ENCODE measurements at places on chromosomes 7 and 10.

DNA sequence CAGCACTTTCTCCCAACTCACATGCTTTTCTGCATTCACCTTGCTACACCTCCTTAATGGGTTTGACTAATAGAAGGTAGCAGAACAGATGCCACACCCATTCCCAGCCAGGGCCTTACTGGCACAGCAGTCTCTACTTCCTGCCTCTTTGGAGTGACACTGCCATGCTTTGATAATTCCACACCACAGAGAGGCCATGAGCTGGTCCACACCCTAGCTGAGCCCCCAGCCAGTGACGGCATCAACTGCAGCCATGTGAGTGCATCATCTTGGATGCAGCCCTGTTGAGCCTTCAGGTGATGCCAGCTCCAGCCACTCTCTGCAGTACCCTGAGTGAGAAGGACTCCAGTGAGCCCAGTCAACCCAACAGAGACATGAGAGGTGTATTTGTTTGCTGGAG lies 27.5 kb upstream of the EZH2 start:
- no peak for DNase-seq

DNA sequence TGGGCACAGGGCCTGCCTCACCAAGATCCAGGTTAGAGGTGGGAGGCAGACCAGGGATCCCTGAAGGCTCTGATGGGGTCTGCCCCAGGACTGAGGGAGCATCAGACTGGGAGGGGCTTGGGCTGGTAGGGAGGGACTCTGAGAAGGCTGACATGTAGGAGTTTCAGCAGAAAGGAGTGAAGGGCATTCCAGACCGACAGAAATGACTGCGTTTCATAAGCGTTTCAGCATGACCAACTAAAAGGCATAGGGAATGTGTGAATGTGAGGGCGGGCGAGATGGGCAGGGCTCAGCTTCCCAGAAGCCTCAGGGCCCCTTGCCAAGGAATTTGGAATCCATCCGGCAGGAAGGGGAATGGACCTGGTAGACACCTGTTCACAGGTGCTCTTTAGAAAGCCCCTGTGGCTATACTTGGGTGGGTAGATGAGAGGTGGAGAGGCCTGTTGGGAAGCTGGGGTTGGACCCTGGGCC lies 24.9 kb upstream of the SLC29A3 start:
- peak; percentile 13 for DNase-seq

- DNase-seq = no peak
Observed at GRCh38 chr7:100679129-100679926, 5.8 kb downstream of the GNB2 start.

DNA sequence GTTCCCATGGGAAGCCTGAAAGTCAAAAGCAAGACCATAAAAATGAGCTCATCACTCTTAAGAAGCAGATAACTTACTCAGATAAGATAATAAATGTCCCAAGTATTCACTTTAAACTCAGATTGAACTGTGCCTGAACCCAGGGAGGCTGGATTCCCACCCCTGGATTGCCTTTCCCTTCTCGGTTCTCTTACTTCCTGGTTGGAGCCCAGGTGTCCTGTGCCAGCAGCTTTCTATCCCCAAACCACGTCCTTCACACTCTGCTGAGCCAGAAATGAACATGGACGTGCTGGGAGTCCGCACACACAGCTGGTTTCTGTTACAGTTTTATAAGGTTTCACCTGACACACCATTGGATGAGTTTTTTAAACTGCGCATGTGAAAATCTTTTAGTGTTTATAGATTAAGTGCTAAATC lies 636.2 kb upstream of the IGFBP3 start:
- DNase-seq = no peak

- DNase-seq = no peak
Observed at GRCh38 chr7:141349804-141350203, 201.4 kb upstream of the AGK start.

GRCh38 chr7:45978731-45979211 lies 57.7 kb upstream of the IGFBP3 start:
- DNase-seq = no peak

DNA sequence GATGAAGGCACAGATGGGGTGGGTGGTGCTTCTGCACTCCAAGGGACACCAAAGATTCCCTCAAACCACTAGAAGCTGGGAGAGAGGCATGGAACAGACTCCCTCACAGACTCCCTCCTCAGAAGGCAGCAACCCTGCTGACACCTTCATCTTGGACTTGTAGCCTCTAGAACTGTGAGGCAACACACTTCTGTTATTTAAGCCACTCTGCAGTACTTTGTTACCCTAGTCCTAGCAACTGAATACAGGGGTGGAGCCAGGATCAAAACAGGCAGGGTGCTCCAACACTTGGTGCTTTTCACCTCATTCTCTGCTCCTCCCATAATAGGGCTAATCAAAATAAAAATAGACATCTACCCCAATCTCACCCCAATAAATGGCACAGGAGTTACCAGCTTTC lies 2.3 kb upstream of the GSTO1 start:
- no peak for DNase-seq

DNA sequence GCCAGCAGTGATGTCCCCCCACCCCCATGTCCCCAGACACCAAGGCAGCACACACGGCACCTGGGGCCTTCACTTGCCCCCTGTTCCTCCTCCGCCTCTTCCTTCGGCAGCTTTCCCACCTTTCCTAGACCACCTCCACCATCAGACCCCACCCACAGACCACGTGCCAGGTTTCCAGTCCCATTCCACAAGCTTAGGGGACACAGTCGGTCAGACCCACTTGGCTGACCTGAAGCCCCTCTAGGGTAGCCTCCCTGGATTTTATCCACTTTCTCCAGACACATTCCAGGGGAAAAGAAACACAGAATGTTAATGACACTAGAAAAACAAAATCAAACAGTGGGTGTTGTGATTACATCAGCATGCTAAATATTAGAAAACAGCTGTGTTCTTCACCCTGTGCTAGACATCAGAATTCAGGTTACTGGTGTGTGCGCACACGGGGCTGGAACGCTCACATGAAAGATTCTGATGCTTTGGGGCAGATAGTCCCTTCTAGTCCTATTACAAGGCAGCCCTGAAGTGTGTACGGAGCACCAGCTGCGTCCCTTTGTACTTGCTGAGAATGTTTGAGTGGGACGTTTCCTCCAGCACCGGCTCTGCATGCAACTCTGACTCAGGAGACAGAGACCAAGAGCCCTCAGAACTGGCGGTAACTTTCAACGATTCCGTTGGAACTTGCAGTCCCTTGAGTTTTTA lies 75.5 kb upstream of the PPP2R2D start:
- no peak for DNase-seq

DNA sequence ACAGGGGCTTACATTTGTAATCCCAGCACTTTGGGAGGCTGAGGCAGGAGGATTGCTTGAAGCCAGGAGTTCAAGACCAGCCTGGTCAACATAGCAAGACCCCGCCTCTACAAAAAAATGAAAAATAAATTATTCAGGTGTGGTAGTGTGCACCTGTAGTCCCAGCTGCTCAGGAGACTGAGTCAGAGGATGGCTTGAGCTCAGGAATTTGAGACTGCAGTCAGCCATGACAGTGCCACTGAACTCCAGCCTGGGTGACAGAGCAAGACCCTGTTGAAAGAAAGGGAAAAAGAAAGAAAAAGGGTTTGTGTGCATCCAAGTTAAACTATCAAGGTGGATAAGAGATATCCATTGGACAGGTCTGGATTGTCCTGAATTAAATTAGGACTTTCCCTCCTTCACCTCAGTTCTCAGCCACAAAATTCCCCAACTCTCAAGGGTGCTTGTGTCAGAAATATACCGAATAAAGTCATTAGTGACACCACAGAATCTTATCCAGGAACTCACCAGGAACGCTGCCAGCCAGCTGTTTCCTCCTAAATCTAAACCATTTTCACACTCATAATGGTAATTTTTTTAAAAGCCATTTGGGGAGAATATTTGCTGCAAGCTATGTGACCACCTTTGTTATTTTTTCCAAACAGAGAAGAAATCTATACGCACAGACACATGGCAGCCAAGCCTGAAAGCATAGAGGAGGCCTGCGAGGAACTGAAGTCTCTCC lies 12.0 kb downstream of the AFAP1L2 start:
- DNase-seq = no peak

GRCh38 chr7:139576179-139576973 lies 52.9 kb downstream of the CLEC2L start:
- no peak for DNase-seq

DNA sequence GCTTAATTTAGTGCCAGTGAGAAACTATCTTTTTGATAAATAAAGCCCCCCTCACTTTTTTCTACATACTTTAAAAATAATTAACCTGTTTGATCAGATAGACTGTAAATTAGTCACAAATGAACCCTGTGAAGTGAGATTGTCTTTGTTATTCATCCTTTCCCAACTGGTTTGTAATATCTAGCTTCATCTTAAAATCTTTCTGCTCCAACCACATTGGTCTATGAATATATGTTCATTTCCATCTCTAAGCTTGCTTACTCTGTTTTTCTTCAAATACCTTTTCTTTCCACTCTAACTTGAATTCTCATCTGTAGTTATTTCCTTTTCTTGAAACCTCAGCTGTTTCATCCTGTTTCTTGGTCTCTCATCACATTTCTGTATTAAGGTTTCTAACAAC lies 12.1 kb downstream of the MARCHF5 start:
- DNase-seq = no peak

GRCh38 chr10:24701447-24701846 lies 22.2 kb downstream of the ARHGAP21 start:
- no peak for DNase-seq

GRCh38 chr7:2466675-2467074 lies 9.5 kb downstream of the GRIFIN start:
- no peak for DNase-seq

DNA sequence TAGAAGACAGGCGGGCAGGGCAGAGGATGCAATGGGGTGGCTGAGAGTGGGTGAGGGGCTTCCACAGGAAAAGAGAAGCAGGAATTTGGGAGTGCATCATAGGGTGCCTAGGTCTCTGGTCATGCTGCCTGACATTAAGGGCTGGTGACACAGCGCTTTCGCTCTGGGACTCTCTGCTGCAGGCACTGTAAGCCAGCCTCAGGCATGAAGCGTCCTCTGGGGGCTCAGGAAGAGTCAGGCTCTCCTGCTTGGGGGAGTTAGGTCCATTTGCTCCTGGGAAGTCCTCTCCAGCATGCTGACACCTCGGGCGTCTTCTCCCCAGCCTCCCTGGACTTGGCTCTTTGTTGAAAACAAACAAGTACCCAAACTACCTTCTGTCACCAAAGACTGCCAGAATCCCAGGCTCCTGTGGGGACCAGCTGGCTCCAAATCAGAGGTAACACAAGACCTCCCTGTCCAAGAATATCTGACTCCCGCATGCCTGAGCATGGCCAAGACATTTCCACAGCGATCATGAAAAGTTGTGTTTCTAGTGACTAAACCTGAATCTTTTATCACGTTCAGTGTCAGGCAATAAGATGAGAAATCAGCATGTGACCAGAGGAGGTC lies 55.4 kb downstream of the GPR26 start:
- DNase-seq = no peak

- peak; percentile 80 for DNase-seq
Observed at GRCh38 chr10:17643339-17643754, 604 bp upstream of the STAM start.

DNA sequence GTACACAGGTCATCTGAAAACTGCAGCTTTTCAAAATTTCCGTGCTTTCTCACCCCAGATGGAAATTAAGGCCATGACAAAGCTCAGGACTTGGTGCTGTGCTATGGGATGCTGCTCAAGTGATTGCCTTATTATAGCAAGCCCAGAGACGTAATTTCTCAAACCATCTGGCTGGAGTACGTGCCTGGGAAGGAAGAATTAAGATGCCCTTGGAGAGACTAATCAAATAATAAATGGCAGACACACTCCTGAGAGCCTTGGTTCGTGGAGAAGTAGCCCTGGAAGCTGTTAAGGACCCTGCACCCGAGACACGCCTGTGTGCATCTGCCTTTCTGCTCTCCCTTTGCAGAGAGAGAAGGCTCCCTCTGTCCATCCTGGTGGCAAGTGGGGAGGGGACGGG lies 38.3 kb upstream of the PRLHR start:
- DNase-seq = no peak

DNA sequence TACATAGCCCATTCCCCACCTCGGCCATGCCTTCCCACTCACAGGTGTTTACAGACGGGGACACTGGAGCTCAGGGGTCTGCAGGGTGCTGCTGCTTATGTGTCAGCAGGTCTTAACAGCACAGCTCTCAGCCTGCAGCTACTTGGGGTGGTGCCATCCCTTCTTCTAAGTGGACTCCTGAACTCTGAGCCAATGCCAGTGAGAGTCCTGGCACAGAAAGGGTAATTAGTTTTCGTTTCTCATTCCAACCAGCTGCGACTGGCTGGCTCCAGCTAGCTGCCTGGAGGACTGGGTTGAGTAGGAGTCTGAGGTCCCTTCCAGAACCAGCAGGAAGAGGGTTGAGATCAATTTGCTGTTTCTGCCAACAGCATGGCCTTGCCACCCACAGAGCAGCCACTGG lies 88.3 kb upstream of the AGK start:
- no peak for DNase-seq

DNA sequence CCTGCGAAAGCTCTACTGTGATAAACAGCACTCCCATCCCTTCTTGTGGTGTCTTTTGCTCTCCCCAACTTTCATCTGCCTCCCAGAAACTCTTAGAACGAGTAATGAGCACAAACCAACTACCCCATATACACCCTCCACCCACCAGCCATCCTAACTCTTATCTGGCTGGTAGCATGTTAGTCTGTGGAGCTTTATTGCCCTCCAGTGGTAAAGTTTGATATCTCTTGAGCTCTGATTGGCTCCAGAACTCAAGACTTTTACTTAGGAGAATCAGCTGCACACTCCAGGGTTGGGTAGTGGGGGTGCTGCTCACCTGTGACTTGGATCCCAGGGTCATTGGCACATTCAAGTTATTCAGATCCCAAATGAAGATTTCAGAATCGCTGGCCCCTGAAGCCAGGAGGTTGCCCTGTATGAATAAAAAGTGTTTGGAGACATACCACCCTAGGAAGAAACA lies 10.9 kb downstream of the SEC31B start:
- DNase-seq = no peak

- DNase-seq = no peak
Observed at GRCh38 chr10:17358461-17358860, 95.9 kb downstream of the ST8SIA6 start.

- DNase-seq = no peak
Observed at GRCh38 chr10:4062751-4063150, 277.7 kb upstream of the KLF6 start.

- DNase-seq = no peak
Observed at GRCh38 chr10:115953281-115953680, 319.7 kb downstream of the GFRA1 start.

Measured in left lung (tissue), 14 donors.